T-cell (primary cell): ENCODE measurements at places on chromosomes 11 and 22.

DNA sequence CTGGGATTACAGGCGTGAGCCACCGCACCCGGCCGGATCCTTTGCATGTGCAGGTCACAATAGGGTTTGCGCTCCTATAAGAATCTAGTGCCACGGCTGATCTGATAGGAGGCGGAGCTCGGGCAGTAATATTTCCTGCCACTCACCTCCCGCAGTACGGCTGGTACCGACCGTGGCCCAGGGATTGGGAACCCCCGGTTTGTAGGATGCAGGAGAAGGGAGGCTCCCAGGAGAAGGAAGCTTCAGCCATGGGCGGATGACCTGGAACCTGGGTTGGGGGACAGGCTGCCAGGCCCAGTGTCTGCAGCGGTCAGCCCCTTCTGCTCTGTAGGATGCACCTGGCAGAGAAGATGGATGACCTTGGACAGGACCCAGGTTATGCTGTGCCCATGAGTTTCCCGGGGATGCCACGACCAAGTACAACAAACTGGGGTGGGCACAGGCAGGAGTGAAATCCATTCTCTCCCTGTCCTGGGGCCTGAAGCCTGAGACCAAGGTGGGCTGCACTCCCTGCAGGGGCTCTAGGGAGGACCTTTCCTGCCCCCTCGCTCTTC is 818.9 kb downstream of the BRD1 start:
- H3K36me3 ChIP-seq: no peaks in the 10 kb centered on the region
- peak; percentile 1 for DNase-seq
- H3K4me3 ChIP-seq: no peak overlapping the region
- no peak overlapping the region for H3K27ac ChIP-seq
- H3K27me3 ChIP-seq: peaks cover 20% of the 10 kb centered on the region
- H3K4me1 ChIP-seq: no peaks in the 10 kb centered on the region

DNA sequence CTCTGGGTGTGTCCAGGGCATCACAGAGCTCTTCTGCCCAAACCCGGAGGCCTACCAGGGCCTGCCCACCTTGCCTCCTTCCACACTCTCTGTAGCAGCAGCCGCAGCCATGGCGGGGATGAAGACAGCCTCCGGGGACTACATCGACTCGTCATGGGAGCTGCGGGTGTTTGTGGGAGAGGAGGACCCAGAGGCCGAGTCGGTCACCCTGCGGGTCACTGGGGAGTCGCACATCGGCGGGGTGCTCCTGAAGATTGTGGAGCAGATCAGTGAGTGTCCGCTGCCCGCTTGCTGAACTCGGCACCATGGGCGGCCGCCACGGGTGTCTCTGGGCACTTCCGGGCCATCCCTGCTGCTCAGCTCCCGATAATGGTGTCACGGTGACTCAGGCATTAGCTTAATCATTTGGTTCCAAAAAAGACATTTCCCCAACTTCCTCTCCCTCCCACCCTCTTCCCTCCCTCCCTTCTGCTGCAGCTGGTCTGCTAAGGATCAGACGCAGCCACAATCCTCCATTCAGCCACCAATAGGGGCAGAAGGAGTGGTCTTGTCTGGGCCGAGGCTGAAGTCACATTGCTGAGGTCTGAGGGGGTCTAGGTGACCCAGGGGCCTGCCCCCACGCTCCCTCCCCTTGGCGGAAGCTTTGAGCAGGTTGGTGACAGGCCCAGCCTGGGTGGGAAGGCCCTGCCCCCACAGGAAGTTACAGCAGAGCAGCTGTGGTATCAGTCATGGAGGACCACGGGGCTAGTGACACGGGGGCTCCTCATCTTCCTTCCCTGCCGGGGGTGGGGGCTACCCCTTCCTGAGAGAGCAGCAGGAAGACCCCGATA is 950 bp downstream of the FERMT3 start:
- peak overlapping the region; percentile 100 for H3K4me3 ChIP-seq
- peak overlapping the region; percentile 60 for H3K27ac ChIP-seq
- H3K27me3 ChIP-seq: no peaks in the 10 kb centered on the region
- H3K4me1 ChIP-seq: peaks cover 63% of the 10 kb centered on the region

GRCh38 chr11:64347193-64347867 is 7.3 kb downstream of the CCDC88B start:
- H3K27ac ChIP-seq: no peak overlapping the region
- H3K4me1 ChIP-seq: peaks cover 17% of the 10 kb centered on the region
- H3K4me3 ChIP-seq: no peak overlapping the region
- no peak for DNase-seq
- peaks cover 34% of the 10 kb centered on the region for H3K36me3 ChIP-seq
- H3K27me3 ChIP-seq: no peaks in the 10 kb centered on the region

DNA sequence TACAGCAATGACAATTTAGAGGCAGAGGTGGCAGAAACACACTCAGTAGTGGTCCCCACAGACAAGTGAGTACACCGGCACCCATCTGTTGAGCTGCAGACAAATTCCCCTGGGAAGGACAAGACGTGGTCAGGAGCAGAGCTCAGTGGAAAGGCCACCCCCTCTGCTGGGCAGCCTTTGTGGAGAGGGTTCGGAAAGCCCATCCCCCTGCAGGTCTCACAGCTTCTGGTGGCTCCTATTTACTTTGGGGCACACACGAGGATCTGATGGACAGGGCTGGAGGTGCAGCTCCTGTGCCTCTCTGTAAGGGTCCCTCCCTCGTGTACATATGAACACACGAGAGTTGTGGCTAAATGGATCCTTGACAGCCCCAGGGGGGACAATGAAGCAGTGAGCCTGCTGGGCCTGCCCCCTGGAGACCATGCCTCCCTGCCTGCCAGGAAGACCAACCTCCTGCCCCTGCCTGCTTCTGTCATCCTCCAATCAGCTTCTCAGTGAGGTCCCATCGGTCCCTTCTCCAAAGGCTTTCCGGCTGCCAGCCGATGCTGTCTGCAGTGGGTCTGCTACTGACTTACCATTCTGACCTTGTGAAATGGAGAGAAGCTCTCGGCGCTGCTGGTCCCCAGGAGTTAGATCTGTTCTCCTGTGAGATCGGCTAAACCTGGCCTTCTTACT is 161.5 kb downstream of the CACNA1I start:
- DNase-seq: no peak
- no peak overlapping the region for H3K4me3 ChIP-seq

DNA sequence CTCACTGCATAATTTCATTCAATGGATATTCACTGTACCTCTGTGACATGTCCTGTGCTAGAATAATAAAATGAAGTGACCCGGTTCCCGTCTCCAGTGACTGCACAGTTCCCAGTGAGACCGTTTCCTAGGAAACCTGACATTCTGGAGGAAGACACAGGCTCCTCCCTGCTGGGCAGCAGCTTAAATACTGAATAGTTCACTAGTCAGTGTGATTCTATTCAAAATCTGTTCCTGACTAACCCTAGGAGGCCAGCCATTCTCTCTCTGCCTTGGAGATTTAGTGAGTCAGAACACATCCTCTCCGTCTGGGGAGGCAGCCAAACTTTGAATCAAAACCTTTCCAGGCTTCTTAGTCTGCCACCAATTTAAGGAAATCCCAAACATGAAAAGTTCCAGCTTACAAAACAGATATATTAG is 11.3 kb downstream of the TRIM66 start:
- H3K4me1 ChIP-seq: no peaks in the 10 kb centered on the region
- no peak for DNase-seq
- no peaks in the 10 kb centered on the region for H3K27me3 ChIP-seq
- no peak overlapping the region for H3K4me3 ChIP-seq

DNA sequence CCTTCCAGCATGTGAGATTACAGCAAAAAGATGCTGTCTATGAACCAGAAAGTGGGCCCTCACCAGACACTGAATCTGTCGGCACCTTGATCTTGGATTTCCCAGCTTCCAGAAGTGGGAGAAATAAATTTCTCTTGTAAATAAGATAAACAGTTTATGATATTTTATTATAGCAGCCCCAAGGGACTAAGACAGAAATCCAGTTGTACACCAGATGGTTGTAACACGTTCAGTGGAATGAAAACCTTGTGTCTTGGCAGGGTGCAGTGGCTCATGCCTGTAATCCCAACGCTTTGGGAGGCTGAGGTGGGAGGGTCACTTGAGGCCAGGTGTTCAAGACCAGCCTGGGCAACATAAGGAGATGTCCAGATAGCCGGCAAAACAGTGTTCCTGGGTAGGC is 61.8 kb downstream of the MCHR1 start:
- H3K4me3 ChIP-seq: no peak overlapping the region
- no peaks in the 10 kb centered on the region for H3K27me3 ChIP-seq
- no peak overlapping the region for H3K27ac ChIP-seq
- DNase-seq: no peak
- H3K4me1 ChIP-seq: no peaks in the 10 kb centered on the region

- no peaks in the 10 kb centered on the region for H3K36me3 ChIP-seq
- no peak overlapping the region for H3K4me3 ChIP-seq
- no peak overlapping the region for H3K27ac ChIP-seq
- DNase-seq: no peak
- H3K27me3 ChIP-seq: no peaks in the 10 kb centered on the region
Observed at GRCh38 chr11:36565031-36565610, 2.7 kb upstream of the RAG1 start.

DNA sequence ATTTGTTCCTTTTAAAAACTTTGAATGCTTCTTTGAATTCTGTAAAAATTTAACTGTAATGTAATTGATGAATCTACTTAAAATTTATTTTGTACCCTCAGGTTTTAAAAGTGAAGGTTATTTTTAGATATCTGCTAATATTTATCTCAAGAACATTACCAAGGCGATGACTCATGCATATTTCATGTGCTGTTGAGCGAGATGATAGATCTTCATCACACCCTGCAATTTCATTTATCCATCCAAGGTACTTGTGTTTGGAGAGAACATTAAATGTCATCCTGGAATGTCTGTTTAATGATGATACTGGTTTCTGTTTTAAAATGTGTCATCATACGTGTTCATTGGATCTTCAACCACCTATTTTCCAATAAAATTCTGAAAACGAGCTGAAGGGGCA is 6.7 kb upstream of the OOSP4A start:
- H3K4me1 ChIP-seq: no peaks in the 10 kb centered on the region
- DNase-seq: no peak
- no peak overlapping the region for H3K4me3 ChIP-seq
- H3K27me3 ChIP-seq: no peaks in the 10 kb centered on the region
- no peak overlapping the region for H3K27ac ChIP-seq

- H3K4me3 ChIP-seq: no peak overlapping the region
- no peaks in the 10 kb centered on the region for H3K27me3 ChIP-seq
Observed at GRCh38 chr11:63508009-63508408, 2.1 kb downstream of the LGALS12 start.

- H3K27ac ChIP-seq: no peak overlapping the region
- no peak overlapping the region for H3K4me3 ChIP-seq
- no peaks in the 10 kb centered on the region for H3K36me3 ChIP-seq
- no peak for DNase-seq
- no peaks in the 10 kb centered on the region for H3K4me1 ChIP-seq
- no peaks in the 10 kb centered on the region for H3K27me3 ChIP-seq
Observed at GRCh38 chr22:46547179-46547882, 9.9 kb upstream of the CELSR1 start.

- H3K4me3 ChIP-seq: no peak overlapping the region
- no peaks in the 10 kb centered on the region for H3K36me3 ChIP-seq
- no peaks in the 10 kb centered on the region for H3K4me1 ChIP-seq
Observed at GRCh38 chr11:44493383-44493782, 72.1 kb upstream of the CD82 start.

- no peak overlapping the region for H3K4me3 ChIP-seq
- DNase-seq: no peak
- H3K4me1 ChIP-seq: peaks cover 17% of the 10 kb centered on the region
Observed at GRCh38 chr11:123354371-123354975, 75.6 kb upstream of the GRAMD1B start.

GRCh38 chr11:97163631-97164191 is 773.9 kb downstream of the JRKL start:
- no peak overlapping the region for H3K4me3 ChIP-seq
- H3K27ac ChIP-seq: no peak overlapping the region
- H3K27me3 ChIP-seq: no peaks in the 10 kb centered on the region
- DNase-seq: no peak
- no peaks in the 10 kb centered on the region for H3K4me1 ChIP-seq
- H3K36me3 ChIP-seq: no peaks in the 10 kb centered on the region

DNA sequence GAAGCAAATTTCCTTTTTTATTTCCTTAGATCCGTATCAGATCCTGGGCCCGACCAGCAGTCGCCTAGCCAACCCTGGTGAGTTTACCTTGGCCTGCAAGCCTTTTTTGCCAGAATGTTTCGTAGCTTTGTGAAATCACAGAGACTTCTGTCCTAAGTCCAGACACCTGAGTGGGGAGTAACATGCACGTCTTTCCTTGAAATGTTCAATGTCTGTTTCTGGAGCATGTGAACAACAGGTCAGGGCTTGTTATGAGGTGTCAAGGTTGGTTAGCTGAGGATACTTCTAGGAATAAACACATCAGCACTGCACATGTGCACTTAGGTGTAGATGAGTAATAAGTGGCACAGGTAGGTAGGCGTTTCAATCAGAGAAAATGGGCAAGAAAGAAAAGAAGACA is 58.0 kb downstream of the KCNJ1 start:
- peaks cover 93% of the 10 kb centered on the region for H3K36me3 ChIP-seq
- DNase-seq: no peak
- no peaks in the 10 kb centered on the region for H3K27me3 ChIP-seq
- no peaks in the 10 kb centered on the region for H3K4me1 ChIP-seq

DNA sequence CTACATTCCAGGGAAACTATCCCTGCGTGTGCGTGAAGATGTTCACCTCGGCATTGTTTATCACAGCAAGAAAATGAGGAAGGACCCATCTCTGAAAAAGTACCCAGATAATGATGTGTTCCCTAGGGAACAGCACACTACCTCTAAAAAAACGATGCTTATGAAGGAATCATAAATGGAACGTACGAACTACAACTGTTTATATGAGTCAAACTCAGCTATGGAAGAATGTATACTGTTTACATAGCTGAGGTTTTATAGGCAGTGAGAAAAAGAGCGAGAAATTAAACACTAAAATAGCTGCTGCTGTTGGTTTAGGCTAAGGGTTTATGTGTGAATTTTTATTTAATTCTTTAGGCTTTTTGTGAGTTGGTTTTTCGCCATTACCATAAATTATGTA is 48.9 kb downstream of the APOL1 start:
- H3K36me3 ChIP-seq: peaks cover 99% of the 10 kb centered on the region
- no peak for DNase-seq
- H3K4me1 ChIP-seq: peaks cover 19% of the 10 kb centered on the region
- no peak overlapping the region for H3K4me3 ChIP-seq
- no peaks in the 10 kb centered on the region for H3K27me3 ChIP-seq
- H3K27ac ChIP-seq: peak overlapping the region; percentile 20

- H3K4me3 ChIP-seq: no peak overlapping the region
- H3K36me3 ChIP-seq: no peaks in the 10 kb centered on the region
- no peak for DNase-seq
- no peak overlapping the region for H3K27ac ChIP-seq
- no peaks in the 10 kb centered on the region for H3K4me1 ChIP-seq
Observed at GRCh38 chr11:27933992-27934829, 173.7 kb downstream of the KIF18A start.

GRCh38 chr11:110883256-110883655 is 171.0 kb upstream of the ARHGAP20 start:
- H3K27ac ChIP-seq: no peak overlapping the region
- no peaks in the 10 kb centered on the region for H3K36me3 ChIP-seq
- DNase-seq: no peak
- H3K4me3 ChIP-seq: no peak overlapping the region

GRCh38 chr22:44365832-44366231 is 53.1 kb upstream of the SHISAL1 start:
- H3K27ac ChIP-seq: no peak overlapping the region
- peaks cover 5% of the 10 kb centered on the region for H3K27me3 ChIP-seq
- no peaks in the 10 kb centered on the region for H3K4me1 ChIP-seq
- no peak overlapping the region for H3K4me3 ChIP-seq
- no peaks in the 10 kb centered on the region for H3K36me3 ChIP-seq
